ENCODE measurements at places on chromosomes 11 and 22. TPM values are rescaled to one million over a fixed set of nuclear protein-coding genes. Genes with fewer than 3 reads are reported as not detected.

TMEM132A gene
- 69.8 TPM for total RNA-seq

UPK3A gene
- total RNA-seq: not detected

ZNF280B gene
- 4.7 TPM for total RNA-seq

DNA sequence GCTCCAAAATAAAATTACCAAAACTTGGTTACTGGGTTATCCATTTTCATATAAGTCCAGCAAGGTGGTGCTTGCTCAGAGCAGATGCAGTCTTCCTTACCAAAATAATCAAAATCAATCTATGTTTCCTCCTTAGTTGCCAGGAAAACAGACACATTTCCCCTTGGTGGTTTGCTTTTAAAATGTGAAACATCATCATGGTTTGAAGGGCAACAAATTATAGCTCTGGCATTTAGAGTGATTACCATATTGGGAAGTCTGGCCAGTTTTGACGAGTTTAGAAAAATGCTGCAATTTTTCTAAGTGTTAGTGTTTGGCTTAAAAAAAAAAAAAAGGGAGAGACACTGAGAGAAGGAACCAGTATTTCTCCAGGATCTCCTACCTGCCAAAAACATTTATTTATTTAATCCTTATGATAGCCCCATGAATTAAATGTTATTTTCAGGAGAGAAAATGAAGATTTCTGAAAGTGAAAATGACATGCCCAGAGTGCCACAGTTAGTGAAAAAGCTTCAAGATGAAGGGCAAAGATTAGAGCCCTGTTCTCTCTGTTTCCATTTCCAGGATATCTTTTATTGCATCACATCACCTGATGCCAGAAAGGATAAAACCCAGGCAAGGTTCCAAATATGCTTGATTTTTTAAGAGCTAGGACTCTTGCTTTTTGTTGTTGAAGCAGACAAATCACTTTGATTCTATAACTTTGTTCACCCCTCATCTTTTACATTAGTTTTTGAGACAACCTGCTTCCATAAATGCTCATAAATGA is 29.6 kb upstream of the TBCEL start:
- peaks cover 39% of the 10 kb centered on the region for H3K27me3 ChIP-seq
- H3K27ac ChIP-seq: no peak overlapping the region
- no peaks in the 10 kb centered on the region for H3K36me3 ChIP-seq
- H3K4me3 ChIP-seq: no peak overlapping the region
- H3K4me1 ChIP-seq: no peaks in the 10 kb centered on the region

GRCh38 chr11:1152316-1153104 is 5.2 kb upstream of the MUC5AC start:
- DNase-seq: peak; percentile 87
- H3K27me3 ChIP-seq: peaks cover 3% of the 10 kb centered on the region
- H3K36me3 ChIP-seq: no peaks in the 10 kb centered on the region
- H3K4me1 ChIP-seq: peaks cover 12% of the 10 kb centered on the region
- no peak overlapping the region for H3K27ac ChIP-seq

GRCh38 chr22:25697181-25697664 is 44.8 kb upstream of the MYO18B start:
- no peak for DNase-seq
- H3K27ac ChIP-seq: no peak overlapping the region
- H3K4me1 ChIP-seq: peaks cover 9% of the 10 kb centered on the region
- H3K36me3 ChIP-seq: peaks cover 2% of the 10 kb centered on the region
- peaks cover 4% of the 10 kb centered on the region for H3K27me3 ChIP-seq

GRCh38 chr11:75476739-75477613 is 44.0 kb upstream of the KLHL35 start:
- H3K36me3 ChIP-seq: no peaks in the 10 kb centered on the region
- no peak overlapping the region for H3K4me3 ChIP-seq
- H3K4me1 ChIP-seq: peaks cover 22% of the 10 kb centered on the region

GRCh38 chr11:129976328-129976727 is 26.3 kb downstream of the PRDM10 start:
- no peaks in the 10 kb centered on the region for H3K36me3 ChIP-seq
- peaks cover 16% of the 10 kb centered on the region for H3K4me1 ChIP-seq
- no peaks in the 10 kb centered on the region for H3K27me3 ChIP-seq
- no peak overlapping the region for H3K27ac ChIP-seq
- H3K4me3 ChIP-seq: no peak overlapping the region
- DNase-seq: no peak

- no peak for DNase-seq
- H3K4me3 ChIP-seq: no peak overlapping the region
- H3K4me1 ChIP-seq: peaks cover 16% of the 10 kb centered on the region
- peaks cover 4% of the 10 kb centered on the region for H3K36me3 ChIP-seq
- H3K27me3 ChIP-seq: no peaks in the 10 kb centered on the region
Observed at GRCh38 chr11:125279676-125280418, 115.3 kb downstream of the PKNOX2 start.

GRCh38 chr11:26755762-26756161 is 33.9 kb upstream of the SLC5A12 start:
- H3K4me3 ChIP-seq: no peak overlapping the region
- peaks cover 46% of the 10 kb centered on the region for H3K4me1 ChIP-seq
- no peak overlapping the region for H3K27ac ChIP-seq
- peaks cover 3% of the 10 kb centered on the region for H3K36me3 ChIP-seq
- no peaks in the 10 kb centered on the region for H3K27me3 ChIP-seq

GRCh38 chr11:109970516-109971183 is 122.5 kb upstream of the ZC3H12C start:
- no peaks in the 10 kb centered on the region for H3K36me3 ChIP-seq
- no peak for DNase-seq
- peak overlapping the region; percentile 64 for H3K27ac ChIP-seq
- H3K27me3 ChIP-seq: no peaks in the 10 kb centered on the region
- H3K4me3 ChIP-seq: no peak overlapping the region

GRCh38 chr11:17386331-17387084 is 2.0 kb downstream of the KCNJ11 start:
- H3K4me3 ChIP-seq: no peak overlapping the region
- H3K27me3 ChIP-seq: peaks cover 14% of the 10 kb centered on the region
- H3K4me1 ChIP-seq: peaks cover 2% of the 10 kb centered on the region
- no peaks in the 10 kb centered on the region for H3K36me3 ChIP-seq
- H3K27ac ChIP-seq: no peak overlapping the region

GRCh38 chr11:57069942-57070341 is 81.2 kb downstream of the OR5AK2 start:
- peaks cover 36% of the 10 kb centered on the region for H3K4me1 ChIP-seq
- H3K27ac ChIP-seq: no peak overlapping the region
- DNase-seq: no peak
- H3K4me3 ChIP-seq: no peak overlapping the region
- peaks cover under 1% of the 10 kb centered on the region for H3K36me3 ChIP-seq
- H3K27me3 ChIP-seq: peaks cover 9% of the 10 kb centered on the region
